ENCODE measurements at places on chromosomes 2 and 18.

DNA sequence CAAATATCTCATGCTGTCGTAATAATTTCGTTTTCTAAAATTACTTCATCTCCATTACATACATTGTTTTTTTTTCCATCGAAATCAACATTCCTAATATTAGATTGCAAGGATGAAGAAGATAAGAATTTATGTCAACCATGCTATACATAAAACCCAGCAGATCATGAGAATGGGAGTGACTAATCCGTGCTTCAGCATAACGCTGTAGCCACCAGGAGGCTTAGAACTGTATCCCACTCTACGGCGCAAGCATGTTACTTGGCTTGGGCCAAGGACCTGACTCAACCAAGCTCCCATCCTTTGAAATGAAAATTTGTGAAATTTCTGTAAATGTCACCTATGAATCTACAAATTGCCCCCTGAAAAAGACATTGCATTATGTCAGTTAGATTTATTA, 392.5 kb downstream of the FIGN start:
- no peak for DNase-seq

- no peak for DNase-seq
Measured at GRCh38 chr2:96540136-96540535, 3.6 kb downstream of the ARID5A start.

GRCh38 chr2:88011011-88011410, 5.3 kb downstream of the RNU2-63P start:
- no peak for DNase-seq

GRCh38 chr18:32629981-32630700, 142.7 kb downstream of the KLHL14 start:
- DNase-seq, result no peak

DNA sequence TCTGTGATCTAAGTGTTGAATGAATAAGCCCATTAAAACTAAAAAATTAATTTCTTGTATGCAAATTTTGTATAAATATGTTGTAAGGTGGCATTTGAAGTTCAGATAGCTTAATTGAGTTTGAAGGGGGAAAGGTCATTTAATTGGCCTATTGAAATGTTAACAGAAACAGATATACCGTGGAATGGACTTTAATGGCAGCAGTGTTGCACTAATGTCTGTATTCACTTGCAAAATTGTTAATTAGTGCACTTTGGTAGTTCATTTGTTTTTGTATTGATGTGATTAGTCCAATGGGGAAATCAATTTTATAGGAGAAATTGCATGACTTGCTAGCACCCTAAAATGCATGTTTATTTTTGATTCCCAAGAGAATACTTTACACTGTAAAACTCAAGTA, 41.8 kb upstream of the OTX1 start:
- DNase-seq, result no peak
